Hepatocyte (in vitro differentiated cells): ENCODE measurements at places on chromosomes 13 and 19.

- DNase-seq, result peak; percentile 73
These were observed 1.5 kb downstream of the ZNF787 start for GRCh38 chr19:56119582-56119978.

DNA sequence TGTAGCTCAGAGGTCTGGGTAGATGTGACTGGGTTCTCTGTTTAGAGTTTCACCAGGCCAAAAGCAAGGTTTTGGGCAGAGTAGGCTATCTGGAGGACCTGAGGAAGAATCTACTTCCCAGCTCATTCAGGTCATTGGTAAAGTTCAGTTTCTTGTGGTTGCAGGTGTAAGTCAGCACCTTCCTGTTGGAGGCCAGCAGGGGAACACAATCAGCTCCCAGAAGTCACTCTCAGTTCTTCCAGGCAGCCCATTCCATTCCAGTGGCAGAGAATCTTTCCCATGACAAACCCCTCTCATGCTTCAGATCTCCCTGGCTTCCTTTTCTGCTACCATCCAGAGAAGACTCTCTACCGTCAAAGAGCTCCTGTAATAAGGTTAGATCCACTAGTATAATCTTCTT, 176.2 kb upstream of the UFM1 start:
- no peak for DNase-seq

DNA sequence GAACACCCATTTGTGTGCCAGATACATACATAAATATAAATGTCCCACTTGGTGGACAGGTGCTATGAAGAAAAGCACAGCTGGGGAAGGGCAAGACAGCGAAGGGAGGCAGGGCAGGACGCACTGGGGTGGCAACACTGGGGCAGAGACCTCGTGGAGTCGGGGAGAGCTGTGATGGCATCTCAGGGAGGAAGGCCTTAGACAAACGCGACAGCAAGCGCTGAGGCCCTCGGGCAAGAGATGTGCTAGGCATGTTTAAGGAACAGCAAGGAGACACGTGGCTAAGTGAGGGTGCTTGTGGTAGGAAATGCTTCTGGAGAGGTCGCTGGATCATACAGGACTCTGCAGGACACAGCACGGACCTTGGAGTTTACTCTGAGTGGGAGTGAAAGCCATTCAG, 23.3 kb upstream of the CCNP start:
- no peak for DNase-seq

DNA sequence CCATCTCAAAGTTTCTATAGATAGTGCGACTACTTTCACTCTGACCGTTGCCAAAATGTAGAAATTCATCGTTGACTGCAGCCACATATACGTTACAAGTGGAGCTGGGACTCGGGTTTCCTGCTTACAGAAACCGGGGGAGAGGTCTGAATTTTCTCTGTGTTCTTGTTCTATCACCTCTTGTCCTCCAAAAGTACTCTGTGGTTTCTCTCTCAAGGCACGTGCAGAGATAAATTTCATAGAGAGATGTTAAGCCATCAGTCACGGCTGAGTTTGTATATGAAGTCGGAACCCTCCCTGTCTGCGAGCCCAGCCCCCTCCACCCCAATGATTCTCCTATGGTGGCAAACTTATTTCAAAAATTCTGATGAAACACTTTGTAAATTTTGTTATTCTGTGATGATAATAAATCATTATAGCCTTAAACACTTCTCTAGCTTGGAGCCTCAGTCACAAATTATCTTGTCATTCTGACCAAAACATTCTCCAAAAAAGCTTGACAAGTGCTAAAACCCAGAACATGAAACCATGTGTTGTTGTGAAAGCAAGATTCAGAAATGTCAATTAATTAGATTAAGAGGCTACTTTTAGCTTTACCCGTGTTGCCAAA, 87.5 kb downstream of the TSHZ3 start:
- no peak for DNase-seq

DNA sequence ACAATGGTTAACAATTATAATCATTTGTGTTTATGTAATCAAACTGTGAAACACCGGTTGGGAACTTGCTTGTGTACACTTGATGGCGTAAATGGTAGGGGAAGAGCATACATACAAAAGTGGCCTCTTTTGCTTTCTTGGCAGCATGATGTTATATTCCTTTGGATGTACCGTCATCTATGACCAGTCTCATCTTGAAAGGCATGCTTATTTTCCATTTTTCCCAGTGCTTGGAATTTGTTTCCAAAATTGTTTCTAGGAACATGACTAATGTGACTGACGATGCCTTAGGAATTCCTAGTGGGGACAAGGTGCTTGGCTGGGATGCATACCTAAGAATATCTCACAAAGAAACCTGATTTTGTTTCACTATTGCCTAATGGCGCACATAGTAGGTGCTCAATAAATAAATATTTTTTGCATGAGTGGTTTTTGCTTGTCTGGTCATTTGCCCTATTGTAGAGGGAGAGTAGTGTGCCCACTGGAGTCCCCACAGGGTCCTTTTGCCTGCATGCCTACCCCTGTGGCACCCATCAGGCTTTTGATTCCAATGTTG, 45.5 kb downstream of the SAE1 start:
- no peak for DNase-seq

GRCh38 chr19:57047743-57048142, 72.0 kb upstream of the USP29 start:
- no peak for DNase-seq

GRCh38 chr19:33316541-33317264, 14.4 kb upstream of the CEBPA start:
- peak; percentile 68 for DNase-seq

GRCh38 chr19:46745521-46746280, at the start of gene FKRP:
FKRP (plus strand) TSS chr19:46746057; CDS start chr19:46755451, 9,394 bp downstream.
- peak; percentile 60 for DNase-seq

DNA sequence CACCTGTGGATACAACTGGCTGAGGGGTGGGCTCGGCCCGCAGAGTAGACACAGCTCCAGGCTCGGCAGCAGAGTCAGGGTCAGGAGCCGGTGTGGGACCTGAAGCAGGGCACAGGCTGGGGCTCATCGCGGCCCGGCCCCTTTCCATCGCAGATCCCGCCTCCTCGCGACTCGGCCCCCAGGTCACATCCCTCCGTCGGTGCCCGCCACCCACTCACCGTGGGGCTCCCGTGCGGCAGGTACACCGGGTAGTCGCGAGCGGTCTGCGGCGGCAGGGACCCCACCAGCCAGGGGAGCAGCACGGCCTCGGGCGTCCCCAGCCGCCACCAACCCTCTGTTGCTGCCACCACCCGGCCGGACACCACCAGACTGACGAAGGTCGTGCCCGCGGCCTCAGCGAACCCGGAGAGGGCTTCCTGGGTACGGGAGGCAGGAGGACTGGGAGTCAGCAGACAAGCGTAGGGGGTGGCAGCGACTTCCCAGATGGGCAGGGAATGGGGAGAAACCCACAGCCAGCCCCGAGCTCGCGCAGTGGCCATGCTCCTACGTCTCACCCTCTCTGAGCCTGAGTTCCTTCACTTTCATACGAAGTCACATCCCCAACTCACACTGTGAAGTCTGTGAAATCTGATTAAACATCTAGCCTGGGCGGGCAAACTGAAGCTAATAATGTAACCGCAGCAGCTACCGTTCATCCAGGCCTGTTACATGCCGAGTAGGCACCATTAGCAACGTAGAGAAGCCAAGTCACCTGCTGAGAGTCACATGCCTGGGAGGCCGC, 3.7 kb downstream of the FUZ start:
- DNase-seq, result peak; percentile 67

GRCh38 chr19:38213911-38214625, 10.0 kb downstream of the DPF1 start:
- no peak for DNase-seq

DNA sequence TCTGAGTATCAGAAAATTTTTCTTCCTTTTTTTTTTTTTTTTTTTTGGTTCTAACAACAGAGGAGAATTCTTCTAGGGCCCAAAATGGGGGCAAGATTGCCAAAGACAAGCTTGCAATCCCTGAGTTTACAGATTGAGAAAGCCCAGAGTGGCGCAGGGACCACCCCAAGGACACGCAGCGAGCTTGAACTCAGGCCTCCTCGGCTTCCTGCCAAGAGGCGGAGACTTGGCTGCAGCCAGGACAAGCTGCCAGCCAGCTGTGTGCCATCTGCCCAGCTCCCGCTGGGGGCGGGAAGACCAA, 506 bp upstream of the MRPL34 start:
- no peak for DNase-seq

DNA sequence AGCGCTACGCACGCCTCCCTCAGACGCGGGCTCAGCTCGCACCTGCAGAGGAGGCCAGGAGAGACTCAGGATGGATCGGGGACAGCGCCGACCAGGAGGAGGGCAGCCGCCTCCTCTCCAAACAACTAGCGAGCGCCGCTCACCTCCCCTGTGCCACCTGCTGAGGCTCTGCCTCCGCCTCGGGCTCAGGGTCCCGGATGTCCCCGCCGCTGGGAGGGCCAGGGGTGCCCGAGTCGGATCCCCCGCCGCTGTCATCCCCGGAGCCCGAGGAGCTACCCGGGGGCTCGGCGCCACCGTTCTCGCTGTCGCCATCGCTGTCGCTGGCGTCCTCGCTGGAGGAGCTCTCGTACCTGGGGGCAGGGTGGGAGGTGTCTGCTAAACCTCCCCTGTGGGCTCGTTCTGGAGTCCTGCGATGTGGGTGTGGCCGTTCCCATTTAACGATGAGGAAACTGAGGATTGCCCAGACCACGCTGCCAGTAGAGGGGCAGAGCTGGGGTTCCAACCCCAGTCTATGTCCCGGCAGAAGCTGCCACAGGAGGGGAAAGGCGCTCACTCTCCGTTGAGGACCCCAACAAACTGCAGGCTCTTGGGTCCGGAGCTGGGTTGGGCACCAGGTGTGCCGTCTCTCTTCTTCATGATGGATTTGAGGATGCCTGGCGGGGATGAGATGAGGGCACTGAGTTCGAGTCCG, 9.2 kb downstream of the KANK3 start:
- DNase-seq, result no peak

GRCh38 chr13:100178309-100178708, 89.4 kb downstream of the PCCA start:
- no peak for DNase-seq

- DNase-seq, result no peak
These were observed 25.2 kb downstream of the CPT1C start for GRCh38 chr19:49716154-49716553.

GRCh38 chr13:110305949-110306339, 1.0 kb downstream of the COL4A1 start:
- no peak for DNase-seq

- DNase-seq, result no peak
These were observed 6.4 kb upstream of the CACTIN start for GRCh38 chr19:3632739-3633558.

DNA sequence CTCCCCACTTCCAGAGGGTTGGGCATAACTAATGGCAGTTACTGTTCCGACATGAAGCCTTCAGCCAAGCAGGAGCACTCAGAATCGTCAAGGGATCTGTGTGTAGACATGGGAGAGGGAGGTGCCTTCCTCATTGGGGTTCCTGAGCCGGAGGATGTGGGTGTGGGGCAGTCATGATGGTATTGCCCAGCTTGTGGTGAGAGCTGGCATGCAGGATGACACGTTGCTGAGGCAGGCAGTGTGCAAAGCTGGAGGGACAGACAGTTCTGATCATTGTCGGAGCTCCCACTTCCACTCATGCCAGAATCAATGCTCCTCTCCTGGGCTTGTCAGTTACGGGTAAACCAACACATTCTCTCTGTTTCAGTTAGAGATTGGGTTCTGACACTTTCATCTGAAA, 83.9 kb upstream of the TSC22D1 start:
- no peak for DNase-seq

GRCh38 chr19:7550987-7551761, 15.7 kb downstream of the PNPLA6 start:
- DNase-seq, result peak; percentile 86

- DNase-seq, result no peak
These were observed 56.8 kb upstream of the F7 start for GRCh38 chr13:113048766-113049165.

- DNase-seq, result peak; percentile 70
These were observed 535 bp downstream of the BSG start for GRCh38 chr19:572743-573518.

- no peak for DNase-seq
These were observed 5.8 kb downstream of the PEG3 start for GRCh38 chr19:56834564-56835375.

DNA sequence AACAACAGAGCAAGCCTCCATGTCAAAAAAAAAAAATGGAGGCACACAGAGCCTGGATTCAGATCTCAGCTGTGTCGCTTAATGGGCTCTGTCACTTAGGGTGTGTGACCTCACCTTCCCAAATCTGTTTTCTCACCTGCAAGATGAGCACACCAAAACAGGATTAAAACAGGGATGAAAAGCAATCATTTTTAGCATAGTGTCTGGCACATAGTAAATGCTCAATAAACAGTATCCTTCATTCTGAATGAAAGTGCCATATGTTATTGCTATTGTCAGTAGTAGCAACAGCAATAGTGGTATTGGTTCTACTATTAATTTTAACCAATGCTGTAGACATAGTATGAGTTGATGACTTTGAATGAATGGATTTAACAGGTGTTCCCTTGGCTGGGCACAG, 23.3 kb downstream of the SAMD4B start:
- no peak for DNase-seq

- DNase-seq, result no peak
These were observed 640 bp upstream of the ZNF544 start for GRCh38 chr19:58227964-58228584.

DNA sequence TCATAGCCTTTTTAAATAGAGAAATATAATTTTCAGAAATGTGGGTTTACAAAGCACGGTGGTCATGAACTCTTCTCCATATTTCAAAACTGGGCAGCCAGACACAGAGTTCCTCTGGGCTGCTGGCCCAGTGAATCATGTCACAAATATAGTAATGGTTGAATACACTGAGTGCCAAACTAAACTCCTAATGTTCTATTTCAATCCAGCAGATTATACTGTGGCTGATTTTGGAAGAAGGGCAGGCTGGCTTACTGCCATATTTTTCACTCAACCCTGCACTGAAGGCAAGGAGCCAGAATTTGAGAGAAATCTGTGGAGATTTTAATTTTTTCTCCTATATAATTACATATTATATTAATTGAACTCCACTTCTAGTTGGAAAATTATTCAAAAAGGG, 17.0 kb upstream of the PRR20A start:
- no peak for DNase-seq

DNA sequence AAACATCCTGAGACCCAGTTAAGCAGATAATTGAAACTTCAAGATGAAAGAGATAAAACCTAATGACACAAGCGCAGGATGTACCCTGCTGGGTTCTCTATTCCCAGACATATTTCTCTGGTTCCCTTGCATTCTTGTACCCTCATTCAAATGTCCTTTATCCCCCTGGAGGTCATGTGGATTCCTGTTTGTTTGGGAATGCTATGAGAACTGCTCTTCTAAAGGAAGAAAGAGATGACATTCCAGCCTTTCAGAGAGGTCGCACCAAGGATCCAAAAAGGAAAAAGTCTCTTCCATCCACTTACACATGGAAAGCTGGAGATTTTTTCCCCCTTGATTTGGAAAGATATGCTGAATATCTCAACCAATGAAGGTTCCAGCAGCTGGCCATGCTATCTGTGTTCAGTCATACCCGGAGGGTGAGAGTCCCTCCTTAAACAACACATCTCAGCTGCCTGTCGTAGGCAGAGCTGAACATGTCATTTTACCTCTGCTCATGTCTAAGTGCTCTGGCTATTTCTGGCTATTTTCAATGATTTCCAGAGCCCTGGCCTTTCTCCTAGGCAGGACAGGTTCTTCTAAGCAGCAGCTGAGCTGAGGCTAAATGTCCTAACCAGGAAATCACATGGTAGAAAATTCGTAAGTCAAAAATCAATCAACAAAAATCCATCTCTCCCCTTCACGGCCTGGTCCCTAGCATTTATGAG, 52.5 kb downstream of the C13orf42 start:
- DNase-seq, result no peak

- DNase-seq, result peak; percentile 73
These were observed 24.3 kb downstream of the NFILZ start for GRCh38 chr19:8654591-8655339.
